SK-N-MC (cell line): ENCODE measurements at places on chromosomes 2 and 18.

DNA sequence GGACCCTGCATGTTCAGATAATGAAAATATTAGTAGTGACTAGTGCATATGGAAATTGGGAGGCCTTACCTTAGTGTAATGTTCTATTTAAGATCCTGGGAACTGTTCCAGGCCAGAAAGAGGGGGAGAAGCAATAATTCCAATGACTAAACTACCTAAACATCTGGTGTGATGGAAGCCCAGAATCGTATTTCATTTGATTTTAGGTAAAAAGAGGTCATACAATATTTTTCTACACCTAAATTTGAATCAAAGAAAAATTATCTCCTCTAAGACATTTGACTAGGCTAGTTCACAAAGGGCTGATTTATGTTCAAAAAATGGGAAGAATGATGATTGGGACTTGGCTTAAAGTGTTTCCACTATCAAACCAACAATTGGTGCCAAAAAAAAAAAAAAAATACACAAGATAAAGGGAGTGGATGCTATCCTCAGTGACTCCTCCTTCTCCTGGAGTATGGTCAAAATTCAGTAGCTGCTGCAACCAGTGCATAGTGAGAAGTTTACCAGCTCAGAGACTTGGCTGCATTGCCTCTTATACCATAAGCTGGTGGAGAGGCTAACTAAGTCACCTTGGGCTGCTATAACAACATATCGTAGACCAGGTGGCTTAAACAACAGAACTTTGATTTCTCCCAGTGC, 1038.3 kb upstream of the ACVR2A start:
- no peak for DNase-seq

- DNase-seq = no peak
These were observed 36.7 kb upstream of the SPAG16 start for GRCh38 chr2:213247566-213247965.

DNA sequence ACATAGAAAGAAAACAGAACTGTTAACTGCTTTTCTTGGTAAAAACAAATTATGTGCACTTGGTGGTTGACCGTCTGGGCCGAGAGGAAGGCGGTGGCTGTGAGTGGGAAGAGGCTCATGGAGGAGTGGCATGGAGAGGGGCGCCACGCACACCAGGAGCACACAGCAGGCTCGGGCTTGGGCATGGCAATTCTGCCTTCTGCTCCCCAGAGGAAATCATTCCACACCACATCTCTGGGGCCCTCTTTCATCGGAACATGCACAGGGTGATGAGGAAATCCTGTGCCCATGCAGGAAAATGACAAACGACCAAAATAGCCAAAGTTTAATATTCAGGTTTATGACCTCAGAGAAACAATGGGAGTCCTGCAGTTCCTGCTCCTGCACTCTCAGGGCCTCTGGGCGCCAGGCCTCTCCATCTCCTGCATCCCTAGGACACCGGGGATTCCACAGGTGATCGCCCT, 26.4 kb downstream of the WDFY1 start:
- no peak for DNase-seq

GRCh38 chr2:238941262-238941792, 93.4 kb downstream of the TWIST2 start:
- DNase-seq = no peak

DNA sequence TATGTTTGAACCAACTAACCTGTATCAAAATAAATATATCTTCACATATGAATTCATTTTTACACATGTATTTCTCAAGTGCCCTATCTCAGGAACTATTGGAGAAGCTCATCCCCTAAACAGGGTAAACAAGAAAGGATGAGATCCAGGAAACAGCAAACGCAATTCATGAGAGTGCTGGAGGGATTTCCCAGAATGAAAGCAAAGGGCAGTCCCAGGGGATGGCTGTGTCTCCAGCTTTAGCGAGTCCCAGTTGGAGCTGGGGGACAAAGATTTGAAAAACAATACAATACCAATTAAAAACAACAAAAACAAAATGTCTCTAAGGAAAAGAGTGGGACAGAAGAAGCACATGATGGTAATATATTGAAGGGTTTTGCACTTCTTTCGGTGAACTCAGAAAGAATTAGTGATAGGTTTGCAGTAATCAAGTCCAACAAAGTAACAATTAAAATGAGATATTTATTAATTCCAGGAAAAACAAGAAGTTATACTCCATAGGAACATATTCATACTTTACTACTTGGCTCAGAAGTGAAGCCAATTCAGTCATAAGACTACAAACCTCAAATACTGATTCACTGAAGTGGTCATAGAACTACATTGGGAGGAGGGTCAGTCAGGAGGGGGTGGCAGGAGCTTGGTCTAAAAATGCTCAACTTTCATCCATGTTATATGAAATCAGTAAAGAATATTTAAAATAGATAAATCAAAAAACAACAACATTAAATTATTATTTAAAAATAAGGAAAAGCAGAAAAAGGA, 73.1 kb upstream of the PDE1A start:
- no peak for DNase-seq
